ENCODE measurements at places on chromosomes 2 and 18.
A peak's percentile ranks its signal among the peaks of the same experiment; 100 is the strongest.

DNA sequence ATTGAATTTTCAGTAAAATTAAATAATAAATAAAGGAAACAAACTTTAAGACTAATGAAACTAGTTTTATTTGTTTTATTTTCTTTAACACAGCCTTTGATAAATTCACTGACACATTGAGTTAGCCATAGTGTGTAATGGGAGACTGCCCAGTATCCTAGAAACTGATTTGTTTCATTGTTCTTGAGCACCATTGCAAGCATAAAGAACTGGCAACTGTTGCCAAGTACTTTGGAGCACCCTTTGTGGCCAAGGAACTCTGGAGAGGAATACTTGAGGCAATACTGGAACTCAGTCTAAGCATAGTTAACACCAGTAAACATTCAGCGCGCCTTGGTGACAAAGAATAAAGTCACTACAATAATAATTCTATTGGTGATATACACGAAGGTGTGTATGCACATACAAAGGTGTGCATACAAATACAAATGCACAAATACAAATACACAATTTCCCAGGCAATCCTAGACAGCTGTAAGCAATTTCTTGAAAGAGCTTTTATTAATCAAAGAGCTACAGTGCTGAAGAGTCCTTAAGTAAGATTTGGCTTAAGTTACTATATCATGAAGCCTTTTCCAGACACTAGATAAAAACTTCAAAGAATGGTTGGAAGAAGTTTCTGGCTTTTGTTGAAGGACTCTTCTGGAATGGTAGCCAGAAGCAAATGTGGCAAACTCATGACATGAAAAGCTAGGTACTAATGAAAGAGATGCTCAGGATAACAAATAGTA lies 1371.2 kb downstream of the LRP1B start:
- peak; percentile 5 for DNase-seq

DNA sequence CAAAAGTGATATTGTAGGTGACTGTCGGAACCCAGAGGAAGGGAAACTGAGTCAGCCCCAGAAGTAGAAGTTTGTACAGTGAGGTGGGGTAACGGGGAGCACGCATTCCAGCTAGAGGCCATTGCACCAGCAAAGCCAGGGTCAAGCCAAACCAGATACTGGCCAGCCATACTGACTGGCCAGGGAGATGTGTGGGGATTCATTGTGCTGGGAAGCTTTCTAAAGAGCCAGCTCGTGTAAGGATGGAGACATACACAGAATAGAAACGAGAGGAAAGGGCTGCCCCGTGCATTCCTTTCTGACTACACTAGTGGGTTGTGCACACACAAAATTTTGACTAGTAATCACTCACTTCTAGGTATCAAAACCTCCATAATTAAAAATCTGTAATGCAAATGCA lies 175.3 kb upstream of the PID1 start:
- DNase-seq = no peak

- DNase-seq = peak; percentile 87
Observed at GRCh38 chr2:38274286-38275276, 102.5 kb downstream of the ATL2 start.

- DNase-seq = no peak
Observed at GRCh38 chr2:58407487-58407886, 166.4 kb upstream of the FANCL start.

DNA sequence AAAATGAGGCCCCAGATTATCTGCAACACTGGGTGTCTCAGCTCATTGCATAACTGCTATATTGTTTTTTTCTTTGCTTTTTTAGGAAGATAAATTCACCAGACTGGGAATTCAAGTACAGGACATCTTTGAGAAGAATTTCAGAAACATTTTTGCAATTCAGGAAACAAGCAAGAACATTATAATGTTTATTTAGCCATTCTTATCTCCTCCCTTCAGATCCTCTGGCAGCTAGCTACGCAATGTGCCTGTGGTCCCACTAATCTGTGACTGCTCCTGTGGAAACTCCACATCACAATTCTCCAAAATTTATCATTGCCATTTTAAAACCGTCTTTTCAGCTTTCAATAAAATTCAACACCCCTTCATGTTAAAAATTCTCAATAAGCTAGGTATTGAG lies 126.8 kb downstream of the SP100 start:
- no peak for DNase-seq

DNA sequence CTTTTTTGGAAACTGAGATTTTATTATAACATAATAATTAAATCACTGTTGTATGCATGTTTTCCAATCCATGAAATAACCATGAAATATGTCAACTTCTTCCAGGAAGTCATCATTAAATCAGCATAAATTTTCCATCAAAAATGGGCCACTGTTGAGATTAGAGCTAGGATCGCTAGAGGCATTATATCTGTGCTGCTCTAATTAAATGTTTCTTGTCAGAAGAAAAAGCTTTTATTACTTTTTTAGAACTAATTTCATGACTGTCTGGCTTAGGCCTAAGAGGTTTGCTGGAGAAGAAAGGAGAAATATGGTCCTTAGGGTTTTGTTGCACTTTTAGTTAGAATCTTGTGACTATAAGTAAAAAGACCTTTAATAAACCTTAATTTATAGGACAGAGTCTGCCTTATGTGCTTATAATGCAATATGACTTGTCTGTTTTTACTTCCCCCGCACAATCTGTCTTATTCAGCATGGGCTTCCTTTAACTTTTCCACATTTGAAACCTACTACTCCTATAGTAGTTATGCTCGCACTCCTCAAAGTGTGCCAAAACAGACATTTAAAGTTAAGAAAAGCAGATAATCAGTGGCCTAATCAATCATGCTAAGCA lies 363.4 kb upstream of the GCFC2 start:
- no peak for DNase-seq

DNA sequence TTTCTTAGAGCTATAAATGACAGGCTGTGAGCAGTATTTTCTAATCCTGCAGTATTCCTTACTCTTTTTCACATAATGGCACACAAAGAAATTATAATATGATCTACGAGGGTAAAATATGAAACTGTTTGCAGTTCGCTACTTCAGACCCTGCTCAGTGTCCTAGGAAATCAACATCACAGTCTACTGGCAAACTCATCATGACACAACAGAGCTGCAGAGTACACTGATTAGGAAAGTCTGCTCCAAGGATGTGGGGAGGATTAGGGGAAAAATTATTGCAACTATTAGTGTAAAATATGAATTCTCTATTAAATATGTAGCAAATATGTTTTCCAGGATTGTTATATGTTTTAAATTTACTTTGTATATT lies 149.2 kb upstream of the REG3G start:
- DNase-seq = no peak
